Colonic mucosa (tissue), 4 donors: ENCODE measurements at places on chromosomes 2 and 18. TPM values are rescaled to one million over a fixed set of nuclear protein-coding genes. Genes with fewer than 3 reads are reported as not detected.

DNA sequence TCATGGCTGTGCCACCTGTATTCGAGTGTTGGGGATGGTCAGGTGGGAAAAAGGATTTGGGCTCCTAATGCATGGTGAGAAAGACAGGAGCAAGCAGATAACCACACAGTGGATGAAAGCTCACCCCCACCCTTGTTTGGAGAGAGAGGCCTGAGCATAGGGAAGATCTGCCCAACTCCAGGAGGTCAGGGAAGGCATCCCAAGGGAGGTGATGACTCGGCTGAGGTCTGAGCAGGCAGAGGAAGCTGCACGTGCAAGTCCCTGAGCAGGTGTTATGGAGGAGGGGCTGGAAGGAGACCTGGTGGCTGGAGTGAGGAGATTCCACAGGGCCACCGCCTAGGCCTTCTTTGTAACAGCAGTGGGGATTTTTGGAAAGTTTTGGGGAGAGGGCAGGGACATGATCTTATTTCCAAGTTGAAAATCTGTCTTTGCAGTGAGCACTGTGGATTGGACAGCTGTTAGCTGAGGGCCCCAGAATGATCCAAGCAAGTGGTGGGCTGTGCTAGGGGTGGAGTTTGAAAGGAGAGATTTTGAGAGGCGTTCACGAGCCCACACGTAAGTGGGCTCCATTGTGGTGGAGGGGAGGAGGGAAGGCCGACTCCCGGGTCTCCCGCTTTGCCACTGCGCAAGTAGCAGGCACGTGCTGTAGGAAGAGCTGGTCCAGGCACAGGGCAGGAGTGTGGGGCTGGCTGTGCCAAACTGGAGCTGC, 228.5 kb downstream of the GLI2 start:
- H3K36me3 ChIP-seq: no peaks in the 10 kb centered on the region
- DNase-seq: no peak
- H3K27me3 ChIP-seq: no peaks in the 10 kb centered on the region
- no peak overlapping the region for H3K27ac ChIP-seq
- H3K4me3 ChIP-seq: no peak overlapping the region

DNA sequence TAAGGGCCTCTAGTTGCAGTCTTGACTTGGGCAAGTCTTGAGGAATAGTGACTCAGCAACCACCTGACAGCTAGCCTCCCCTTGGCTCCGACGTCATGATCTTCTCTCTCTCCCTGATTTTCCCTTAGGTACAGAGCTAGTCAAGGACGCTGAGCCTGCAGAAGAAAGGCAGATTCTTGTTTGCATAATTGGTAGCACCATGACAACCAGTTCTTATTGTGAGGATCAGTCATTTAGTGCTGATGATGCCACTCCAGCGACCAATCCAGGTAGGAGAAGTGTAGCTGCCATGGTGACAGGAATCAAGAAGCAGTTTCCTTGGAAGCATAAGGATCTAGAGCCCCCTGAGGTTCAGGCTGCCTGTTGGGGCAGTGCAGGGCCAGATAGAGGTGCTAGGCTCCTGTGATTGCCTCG, 2.8 kb upstream of the RESP18 start:
- no peak for DNase-seq
- H3K36me3 ChIP-seq: no peaks in the 10 kb centered on the region
- H3K4me3 ChIP-seq: no peak overlapping the region
- no peaks in the 10 kb centered on the region for H3K4me1 ChIP-seq
- H3K27ac ChIP-seq: no peak overlapping the region
- peaks cover 15% of the 10 kb centered on the region for H3K27me3 ChIP-seq

DNA sequence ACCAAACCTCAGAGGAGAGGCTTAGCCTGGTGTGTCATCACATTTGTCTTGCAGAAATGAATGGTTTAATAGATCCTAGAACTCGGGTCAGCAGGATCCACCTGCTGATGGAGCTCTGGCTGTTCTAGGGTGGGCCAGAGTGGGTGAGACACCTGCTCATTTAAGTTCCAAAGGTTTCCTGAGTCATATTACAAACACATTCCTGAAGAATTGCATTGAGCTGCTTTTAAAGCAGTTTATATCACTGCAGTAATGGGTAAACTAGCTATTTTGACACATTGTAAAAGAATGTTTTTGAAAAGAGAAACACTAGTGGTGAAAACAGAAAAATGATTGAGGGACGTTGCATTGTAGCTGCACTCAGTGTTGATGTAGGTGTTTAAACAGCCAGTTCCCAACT, 175.3 kb upstream of the TCF4 start:
- H3K36me3 ChIP-seq: no peaks in the 10 kb centered on the region
- H3K4me1 ChIP-seq: no peaks in the 10 kb centered on the region
- H3K27me3 ChIP-seq: no peaks in the 10 kb centered on the region
- no peak overlapping the region for H3K4me3 ChIP-seq
- no peak for DNase-seq

- no peaks in the 10 kb centered on the region for H3K4me1 ChIP-seq
- H3K36me3 ChIP-seq: no peaks in the 10 kb centered on the region
- H3K27me3 ChIP-seq: no peaks in the 10 kb centered on the region
- H3K4me3 ChIP-seq: no peak overlapping the region
- no peak overlapping the region for H3K27ac ChIP-seq
- no peak for DNase-seq
Measured at GRCh38 chr2:13919981-13920382, 712.5 kb upstream of the LRATD1 start.

- H3K4me3 ChIP-seq: no peak overlapping the region
- no peaks in the 10 kb centered on the region for H3K36me3 ChIP-seq
- no peak overlapping the region for H3K27ac ChIP-seq
- H3K27me3 ChIP-seq: no peaks in the 10 kb centered on the region
- no peaks in the 10 kb centered on the region for H3K4me1 ChIP-seq
- no peak for DNase-seq
Measured at GRCh38 chr2:38552259-38552658, 50.5 kb downstream of the HNRNPLL start.

- DNase-seq: no peak
- H3K4me1 ChIP-seq: no peaks in the 10 kb centered on the region
- H3K4me3 ChIP-seq: no peak overlapping the region
- H3K27ac ChIP-seq: no peak overlapping the region
- no peaks in the 10 kb centered on the region for H3K27me3 ChIP-seq
Measured at GRCh38 chr2:62725712-62726055, 20.2 kb downstream of the EHBP1 start.

Gene FAP
- 1.8 TPM for total RNA-seq

Gene C2orf49
- total RNA-seq: 11.9 TPM

DNA sequence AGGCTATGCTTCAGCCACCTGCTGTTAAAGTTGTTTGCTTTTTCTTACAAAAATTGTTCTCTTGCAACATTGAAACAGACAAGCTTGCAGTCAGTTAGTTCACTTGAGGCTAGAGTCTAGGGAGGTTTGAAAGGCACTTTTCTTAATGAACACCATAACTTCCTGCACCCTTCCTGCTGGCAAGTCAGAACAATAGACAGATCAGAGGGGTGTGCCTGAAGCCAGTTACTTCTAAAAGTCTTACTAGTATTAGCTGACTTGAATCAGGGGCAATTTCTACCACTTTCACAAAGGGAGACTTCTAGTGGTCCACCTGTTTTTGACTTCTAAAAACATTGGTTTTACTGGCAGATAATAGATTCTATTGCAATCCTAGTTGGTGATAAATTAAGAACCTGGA, 367.4 kb upstream of the CDH20 start:
- H3K4me1 ChIP-seq: no peaks in the 10 kb centered on the region
- H3K36me3 ChIP-seq: no peaks in the 10 kb centered on the region
- DNase-seq: no peak
- no peak overlapping the region for H3K27ac ChIP-seq
- no peaks in the 10 kb centered on the region for H3K27me3 ChIP-seq

- no peaks in the 10 kb centered on the region for H3K36me3 ChIP-seq
- no peak overlapping the region for H3K27ac ChIP-seq
- H3K4me3 ChIP-seq: no peak overlapping the region
- H3K4me1 ChIP-seq: no peaks in the 10 kb centered on the region
- no peak for DNase-seq
Measured at GRCh38 chr2:201199847-201200246, 16.9 kb downstream of the CASP10 start.

- H3K4me3 ChIP-seq: no peak overlapping the region
- H3K4me1 ChIP-seq: no peaks in the 10 kb centered on the region
- H3K36me3 ChIP-seq: no peaks in the 10 kb centered on the region
- DNase-seq: no peak
- no peaks in the 10 kb centered on the region for H3K27me3 ChIP-seq
- no peak overlapping the region for H3K27ac ChIP-seq
Measured at GRCh38 chr2:203763241-203763937, 57.0 kb downstream of the CD28 start.

Gene PPIL3
- 32.8 TPM for total RNA-seq

GRCh38 chr2:220703279-220703678, 868.8 kb downstream of the EPHA4 start:
- no peak overlapping the region for H3K4me3 ChIP-seq
- no peaks in the 10 kb centered on the region for H3K4me1 ChIP-seq
- DNase-seq: no peak
- H3K27ac ChIP-seq: no peak overlapping the region
- no peaks in the 10 kb centered on the region for H3K36me3 ChIP-seq

DNA sequence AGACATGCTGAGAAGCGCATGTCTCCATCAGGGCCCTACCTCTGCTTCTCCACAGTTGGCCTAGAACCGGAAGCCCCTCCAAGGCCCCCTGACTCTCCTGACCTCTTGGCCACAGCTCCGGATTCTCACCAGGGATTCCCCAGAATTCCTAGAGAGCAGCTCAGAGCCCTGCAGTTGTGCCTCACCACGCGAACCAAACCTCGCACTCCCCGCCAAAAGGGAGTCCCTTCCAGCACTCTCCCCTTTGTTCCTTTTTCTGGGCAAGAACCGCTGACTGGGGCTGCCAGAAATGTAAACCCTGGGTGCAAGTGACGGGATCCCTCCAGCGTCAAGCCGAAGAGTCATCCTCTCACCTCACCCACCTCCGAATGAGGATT, 36.7 kb downstream of the AFF3 start:
- H3K4me3 ChIP-seq: peak overlapping the region; percentile 30
- H3K4me1 ChIP-seq: no peaks in the 10 kb centered on the region
- no peaks in the 10 kb centered on the region for H3K36me3 ChIP-seq
- peaks cover 17% of the 10 kb centered on the region for H3K27me3 ChIP-seq
- DNase-seq: no peak

Gene LRP2
- 0.05 TPM for total RNA-seq

Gene GAREM2
- 2.4 TPM for total RNA-seq
